ENCODE measurements at places on chromosomes 5 and 9. TPM values are rescaled to one million over a fixed set of nuclear protein-coding genes. Genes with fewer than 3 reads are reported as not detected.
A peak's percentile ranks its signal among the peaks of the same experiment; 100 is the strongest.

FOXD4L5 gene
- not detected for total RNA-seq

F2RL1 gene
- total RNA-seq = 185 TPM

SPARC gene
- 386 TPM for total RNA-seq

- no peak for DNase-seq
Measured at GRCh38 chr5:111699324-111699723, 57.7 kb downstream of the NREP start.

GRCh38 chr9:136910197-136910900, 24.0 kb downstream of the TRAF2 start:
- DNase-seq = no peak

DNA sequence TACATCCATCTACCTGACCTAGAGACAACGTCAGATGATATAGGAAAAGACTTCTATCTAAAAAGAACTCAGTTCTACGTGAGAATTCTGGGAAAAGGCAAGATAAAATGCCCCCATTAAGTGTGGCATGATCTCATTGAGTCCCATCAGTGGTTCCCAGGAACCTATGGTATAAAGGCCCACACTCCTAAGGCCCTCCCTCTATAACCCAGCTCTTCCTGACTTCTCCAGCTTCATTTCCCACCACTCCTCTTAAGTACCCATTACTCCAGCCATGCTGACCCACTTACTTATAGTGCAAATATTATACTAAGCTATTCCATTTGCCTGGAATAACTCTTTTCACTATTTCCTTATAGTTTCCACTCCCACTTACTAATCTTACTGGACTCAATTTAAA, 95.4 kb upstream of the NR5A1 start:
- DNase-seq = no peak

PPP3R2 gene
- not detected for total RNA-seq

GRM6 gene
- not detected for total RNA-seq

NOXA1 gene
- total RNA-seq = not detected

DNA sequence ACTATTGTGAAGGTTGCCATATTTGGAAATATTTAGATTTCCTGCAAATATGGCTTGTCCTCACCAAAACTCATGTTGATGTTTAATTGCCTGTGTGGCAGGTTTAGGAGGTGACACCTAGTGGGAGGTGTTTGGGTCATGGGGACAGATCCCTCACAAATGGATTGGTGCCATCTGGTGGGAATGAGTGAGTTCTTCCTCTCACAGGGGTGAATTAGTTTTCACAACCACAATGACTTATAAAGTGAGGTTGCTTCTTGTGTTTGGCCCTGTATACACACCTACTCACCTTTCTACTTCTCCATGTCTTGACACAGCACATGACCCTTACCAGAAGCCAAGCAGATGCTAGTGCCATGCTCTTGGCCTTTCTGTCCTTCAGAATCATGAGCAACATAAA, 41.1 kb downstream of the ISOC1 start:
- DNase-seq = no peak

CCDC192 gene
- total RNA-seq = not detected

GRCh38 chr5:177222269-177222668, 81.2 kb downstream of the RAB24 start:
- no peak for DNase-seq

DNA sequence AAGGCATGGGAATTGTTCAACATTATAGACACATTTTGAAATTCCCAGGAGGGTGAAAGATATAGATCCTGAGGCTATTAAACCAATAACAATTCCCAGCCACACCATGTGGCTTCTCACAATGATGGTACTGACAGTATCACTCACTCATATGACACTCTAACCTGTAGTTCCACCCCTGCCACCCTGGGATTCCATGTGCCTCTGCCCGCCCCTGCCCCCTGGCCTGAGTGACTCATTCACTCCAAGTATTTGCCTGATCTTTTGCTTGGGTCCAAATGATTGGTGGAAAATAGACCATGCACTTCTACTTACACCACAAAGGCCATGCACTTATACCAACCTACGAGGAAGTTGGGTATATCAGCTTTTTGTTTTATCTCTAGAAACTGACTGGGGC, 305.2 kb upstream of the DAB2 start:
- peak; percentile 28 for DNase-seq

DNA sequence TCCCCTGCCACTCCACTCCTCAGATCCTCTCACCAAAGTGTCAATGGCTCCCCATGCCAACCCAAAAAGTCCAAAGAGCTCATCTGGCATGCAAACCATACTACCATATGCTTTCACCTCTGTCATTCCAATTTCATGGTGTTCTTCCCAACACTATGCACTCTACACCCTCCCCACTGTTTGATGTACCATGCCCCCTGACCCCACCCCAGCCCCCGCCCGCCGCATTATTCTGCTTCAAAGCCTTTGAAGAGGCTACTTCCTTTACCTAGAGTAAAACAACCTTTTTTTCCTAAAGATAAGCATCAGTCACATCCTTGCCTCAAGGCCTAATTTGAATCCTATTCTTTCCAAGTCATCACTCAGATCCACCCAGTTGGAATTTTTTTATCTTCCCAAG, 226.3 kb downstream of the DEPDC1B start:
- DNase-seq = no peak

- no peak for DNase-seq
Measured at GRCh38 chr5:76733049-76733417, 17.1 kb downstream of the F2R start.

DNA sequence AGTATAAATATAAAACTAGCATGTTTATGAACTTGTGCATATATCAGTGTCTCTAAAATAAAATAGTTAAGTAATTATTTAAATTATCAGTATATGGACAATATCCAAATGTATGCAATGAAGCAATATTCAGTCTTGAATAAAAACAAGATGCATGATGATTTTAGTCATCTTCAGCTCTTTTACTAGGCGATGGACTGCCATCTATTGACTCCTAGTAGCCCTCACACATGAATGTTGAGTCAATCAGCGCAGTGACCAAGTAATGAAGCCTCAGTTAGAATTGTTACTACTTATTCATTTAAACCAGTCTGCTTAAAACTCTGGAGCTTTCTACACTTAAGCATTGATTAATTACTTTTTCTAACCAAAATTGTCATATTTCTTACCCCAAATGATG, 92.9 kb upstream of the GRHPR start:
- peak; percentile 5 for DNase-seq

DNA sequence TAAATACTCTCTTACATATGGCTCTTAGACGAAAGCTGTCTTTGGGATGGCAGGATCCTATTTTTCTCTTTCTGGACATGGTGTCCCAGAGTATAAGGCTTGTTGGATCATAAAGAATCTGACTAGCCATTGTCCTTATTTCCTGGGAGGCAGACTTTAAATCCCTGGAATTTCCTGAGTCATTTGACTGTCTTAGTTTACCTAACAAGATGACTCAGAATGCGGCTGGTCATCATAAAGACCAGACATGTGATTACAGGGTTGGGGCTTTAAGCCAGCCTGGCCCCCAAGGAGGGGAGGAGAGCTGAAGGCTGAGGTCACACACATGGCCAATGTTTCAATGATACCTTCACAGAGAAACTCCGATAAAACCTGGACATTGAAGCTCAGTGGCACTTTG, 37.2 kb downstream of the FAM240B start:
- peak; percentile 92 for DNase-seq

GRCh38 chr9:69193685-69194032, 19.6 kb downstream of the TJP2 start:
- no peak for DNase-seq

- DNase-seq = no peak
Measured at GRCh38 chr5:73644385-73644963, 18.5 kb downstream of the ARHGEF28 start.

GRCh38 chr5:41878643-41879478, 8.6 kb upstream of the OXCT1 start:
- no peak for DNase-seq

FAM151B gene
- 7.0 TPM for total RNA-seq

MYOT gene
- not detected for total RNA-seq

DNA sequence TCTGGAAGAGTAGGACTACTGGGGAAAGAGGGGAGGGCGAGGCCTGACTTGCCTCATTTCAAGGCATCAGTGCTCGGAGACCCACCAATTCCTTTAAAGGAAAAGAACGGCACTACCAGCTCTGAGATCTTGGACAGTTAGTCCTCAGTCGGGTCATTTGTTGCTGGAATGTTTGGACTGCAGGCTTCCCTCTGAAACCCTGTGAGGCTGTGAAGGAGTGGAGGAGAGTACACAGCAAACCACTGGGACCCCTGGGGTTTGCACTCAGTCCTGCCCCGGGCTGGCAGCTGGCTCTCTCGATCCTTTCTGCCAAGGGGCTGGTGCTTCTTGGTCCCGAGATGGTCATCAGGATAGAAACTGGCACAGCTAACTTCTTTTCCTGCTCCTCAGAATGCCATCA, 194.5 kb downstream of the TRIO start:
- DNase-seq = no peak
